ENCODE measurements at places on chromosomes 3 and 15. TPM values are rescaled to one million over a fixed set of nuclear protein-coding genes. Genes with fewer than 3 reads are reported as not detected.

CFAP100 gene
- not detected for total RNA-seq

ZNF280D gene
- 15.9 TPM for total RNA-seq

PLA2G4D gene
- not detected for total RNA-seq

MEIS2 gene
- not detected for total RNA-seq

CIB1 gene
- total RNA-seq, result 171 TPM

EFHB gene
- 0.89 TPM for total RNA-seq
